ENCODE measurements at places on chromosomes 7 and 10.

- DNase-seq = no peak
These were observed 9.3 kb downstream of the FXYD4 start for GRCh38 chr10:43380610-43381222.

DNA sequence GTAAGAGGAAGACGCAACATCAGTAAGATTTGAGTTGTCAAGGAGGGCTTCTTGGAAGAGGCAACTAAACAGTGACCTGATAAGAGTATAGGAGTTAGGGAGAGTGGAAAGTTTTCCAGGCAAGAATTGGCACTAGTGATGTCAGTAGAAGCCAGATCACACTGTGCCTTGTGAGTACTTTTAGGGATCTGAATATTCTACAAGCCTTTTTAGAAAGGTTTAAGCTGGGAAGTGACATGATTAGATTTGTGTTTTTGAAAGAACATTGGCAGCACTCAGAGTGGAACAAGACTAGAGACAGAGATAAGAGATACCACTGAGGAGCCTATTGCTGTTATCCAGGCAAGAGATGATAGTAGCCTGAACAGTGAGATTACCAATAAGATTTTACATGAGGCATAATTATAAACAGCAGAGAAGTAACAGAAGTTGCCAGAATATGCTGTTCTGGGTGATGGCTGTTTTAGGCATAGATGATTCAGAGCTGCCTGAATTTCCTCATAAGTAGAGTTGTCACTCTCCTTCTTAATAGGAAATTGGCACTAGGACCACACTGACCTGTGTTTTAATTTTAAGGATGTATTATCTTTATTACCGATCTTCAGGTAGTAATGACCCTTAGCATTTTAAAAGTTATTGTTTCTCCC is 45.6 kb downstream of the NHLRC2 start:
- no peak for DNase-seq

DNA sequence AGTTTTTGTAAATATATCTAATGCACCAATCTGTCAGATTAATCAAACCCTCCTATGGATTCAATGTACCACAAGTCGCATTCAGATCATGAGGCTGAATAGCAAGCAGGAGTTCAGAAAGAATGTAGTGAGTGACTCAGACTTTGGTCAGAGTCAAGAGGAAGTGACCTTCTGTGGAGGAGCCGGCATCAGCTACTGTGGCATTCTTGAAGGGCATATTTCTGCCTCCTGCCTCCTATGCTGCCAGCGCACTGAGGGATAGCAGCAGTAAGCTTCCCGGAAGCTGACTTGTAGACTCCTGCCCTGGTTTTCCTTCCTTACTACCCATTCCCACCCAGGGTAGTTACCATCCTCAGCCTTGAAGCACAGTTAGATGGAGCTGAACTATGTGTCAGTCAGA is 867.5 kb downstream of the NRG3 start:
- DNase-seq = no peak

DNA sequence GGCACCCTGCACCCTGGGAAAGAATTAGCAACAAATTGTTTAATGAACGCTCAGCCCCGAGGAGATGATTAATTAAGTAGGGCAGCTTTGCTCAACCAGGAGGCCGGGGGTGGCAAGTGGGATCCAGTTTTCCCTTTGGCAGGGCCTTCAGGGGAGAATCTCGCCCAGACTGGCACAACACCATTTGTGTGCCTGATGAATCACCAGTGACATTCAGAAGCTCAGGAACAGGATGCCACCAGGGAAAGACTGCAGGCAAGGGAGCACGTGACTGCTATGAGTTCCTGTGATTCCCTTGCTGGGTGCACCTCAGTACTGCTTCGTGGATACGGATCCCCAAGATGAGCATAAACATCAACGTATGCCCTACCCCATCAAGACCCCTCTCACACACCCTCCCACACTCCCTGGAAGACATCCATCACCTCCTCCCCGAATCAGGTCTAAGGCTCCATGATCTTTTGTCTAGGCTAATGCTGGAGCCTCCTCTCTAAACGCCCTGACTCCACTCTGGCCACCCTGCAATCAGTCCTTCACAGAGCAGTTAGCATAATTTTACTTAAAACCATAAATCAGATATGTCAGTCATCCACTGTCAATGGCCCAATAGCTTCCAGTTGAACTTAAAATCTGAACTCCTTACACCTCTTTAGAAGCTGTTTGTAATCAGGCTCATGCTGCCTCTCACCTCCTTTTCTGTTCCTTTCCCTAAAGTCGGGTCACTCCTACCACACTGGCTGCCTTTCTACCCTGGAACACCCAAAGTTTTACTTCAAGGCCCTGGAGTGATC is 109.2 kb upstream of the AGK start:
- DNase-seq = no peak

GRCh38 chr7:39269034-39269433 is 291.3 kb downstream of the POU6F2 start:
- DNase-seq = no peak

DNA sequence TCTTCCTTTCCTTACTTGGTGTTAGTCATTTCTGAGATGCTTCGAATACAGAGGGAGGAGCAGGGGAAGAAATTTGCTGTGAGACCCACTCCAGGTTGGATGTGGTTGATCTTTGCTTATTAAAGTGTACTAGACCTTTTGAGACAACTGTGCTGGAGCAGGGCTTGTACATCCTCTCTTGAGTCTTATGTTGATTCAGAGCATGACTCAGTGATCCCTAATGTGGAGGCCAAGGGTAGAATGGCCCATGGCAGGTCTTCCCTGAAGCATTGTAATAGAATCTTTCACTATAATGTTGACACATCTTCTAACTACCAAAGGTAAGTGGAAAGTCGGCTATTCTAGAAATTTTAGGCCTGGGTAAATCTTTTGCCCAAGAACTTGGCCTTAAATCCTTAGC is 17.0 kb upstream of the SFR1 start:
- DNase-seq = no peak

DNA sequence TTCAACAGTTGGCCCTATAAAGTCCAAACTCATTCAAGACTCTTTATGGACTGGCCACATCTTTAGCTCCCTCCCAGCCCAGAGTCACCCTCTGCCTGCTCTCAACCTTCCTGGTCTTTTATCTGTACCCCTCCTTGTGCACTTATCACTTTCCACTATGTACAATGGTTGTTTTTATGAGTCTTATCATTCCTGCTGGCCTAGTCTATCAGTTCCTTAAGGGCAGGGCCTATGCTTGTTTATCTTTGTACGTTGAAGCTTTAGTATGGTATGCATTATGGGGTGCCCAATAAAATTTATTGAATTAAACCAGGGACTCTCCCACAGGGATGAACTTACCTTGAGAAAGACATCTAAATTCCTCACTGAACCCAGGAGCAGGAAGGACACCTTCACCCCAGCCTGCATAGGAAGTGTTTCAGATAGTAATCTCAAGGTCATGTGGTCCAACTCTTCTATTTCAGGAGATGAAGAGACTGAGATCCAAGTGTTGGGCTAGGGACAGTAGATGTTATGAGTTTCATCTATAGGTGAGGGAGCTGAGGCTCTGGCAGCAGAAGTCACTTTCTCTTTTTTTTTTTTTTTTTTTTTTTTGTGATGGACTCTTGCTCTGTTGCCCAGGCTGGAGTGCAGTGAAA is 13.3 kb upstream of the PDCD4 start:
- no peak for DNase-seq

- no peak for DNase-seq
These were observed 634.2 kb upstream of the AUTS2 start for GRCh38 chr7:68964060-68964459.

- no peak for DNase-seq
These were observed 133.4 kb downstream of the FZD1 start for GRCh38 chr7:91397612-91398011.

DNA sequence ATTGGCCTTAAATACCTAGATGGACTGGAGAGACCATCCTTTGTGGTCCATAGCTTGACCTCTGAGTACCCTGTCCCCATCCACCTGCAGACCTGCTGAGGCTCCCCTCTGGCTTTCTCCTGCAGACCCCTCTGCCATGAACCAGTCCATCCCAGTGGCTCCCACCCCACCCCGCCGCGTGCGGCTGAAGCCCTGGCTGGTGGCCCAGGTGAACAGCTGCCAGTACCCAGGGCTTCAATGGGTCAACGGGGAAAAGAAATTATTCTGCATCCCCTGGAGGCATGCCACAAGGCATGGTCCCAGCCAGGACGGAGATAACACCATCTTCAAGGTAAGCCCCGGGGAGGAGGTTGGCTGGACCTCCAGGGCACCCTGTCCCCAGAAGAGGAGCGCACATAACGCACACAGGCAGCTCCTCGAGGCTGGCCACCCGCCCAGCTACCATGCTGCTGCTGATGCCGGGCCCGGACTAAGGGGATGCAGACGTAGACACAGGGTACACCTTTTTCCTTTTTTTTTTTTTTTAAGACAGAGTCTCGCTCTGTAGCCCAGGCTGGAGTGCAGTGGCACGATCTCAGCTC is 4.3 kb downstream of the IRF5 start:
- DNase-seq = no peak

GRCh38 chr7:7766671-7767070 is 48.3 kb upstream of the RPA3 start:
- no peak for DNase-seq

GRCh38 chr7:28815369-28815927 is 142.7 kb downstream of the TRIL start:
- DNase-seq = no peak

GRCh38 chr7:801940-802381 is 30.3 kb upstream of the SUN1 start:
- peak; percentile 81 for DNase-seq

- DNase-seq = no peak
These were observed 451.5 kb upstream of the SORCS1 start for GRCh38 chr10:107616031-107616430.

DNA sequence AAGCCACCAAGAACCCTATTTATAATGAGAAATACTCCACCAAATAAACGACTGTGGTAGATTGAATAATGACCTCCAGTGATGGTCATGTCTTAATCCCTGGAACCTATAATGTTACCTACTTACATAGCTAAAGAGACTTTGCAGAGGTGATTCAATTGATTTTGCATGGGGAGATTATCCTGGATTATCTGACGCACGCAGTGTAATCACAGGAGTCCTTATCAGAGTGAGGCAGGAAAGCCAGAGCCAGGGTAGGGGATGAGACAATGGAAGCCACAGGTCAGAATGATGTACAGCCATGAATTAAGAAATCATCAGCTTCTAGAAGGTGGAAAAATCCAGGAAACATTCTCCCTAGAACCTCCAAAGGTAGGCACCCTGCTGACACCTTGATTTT is 286.4 kb upstream of the SP4 start:
- DNase-seq = no peak

DNA sequence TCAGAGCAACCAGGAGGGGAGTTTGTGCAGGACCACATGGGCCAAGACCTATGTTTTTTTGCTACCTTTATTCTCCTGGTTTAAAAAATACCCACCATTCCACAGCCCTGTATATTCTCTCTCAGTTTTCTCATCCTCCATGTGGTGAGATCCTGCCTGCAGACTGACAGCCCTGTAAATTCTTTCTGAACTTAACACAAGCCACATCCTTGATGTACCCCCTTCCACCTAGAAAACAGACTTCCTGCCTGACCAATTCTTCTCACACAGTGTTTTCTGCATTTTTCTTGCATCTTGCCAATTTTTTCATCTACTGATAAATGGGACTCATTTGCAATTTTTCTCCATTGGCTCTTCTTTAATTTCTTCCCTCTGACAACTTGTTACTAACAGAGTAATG is 78.4 kb downstream of the INSYN2A start:
- DNase-seq = no peak

DNA sequence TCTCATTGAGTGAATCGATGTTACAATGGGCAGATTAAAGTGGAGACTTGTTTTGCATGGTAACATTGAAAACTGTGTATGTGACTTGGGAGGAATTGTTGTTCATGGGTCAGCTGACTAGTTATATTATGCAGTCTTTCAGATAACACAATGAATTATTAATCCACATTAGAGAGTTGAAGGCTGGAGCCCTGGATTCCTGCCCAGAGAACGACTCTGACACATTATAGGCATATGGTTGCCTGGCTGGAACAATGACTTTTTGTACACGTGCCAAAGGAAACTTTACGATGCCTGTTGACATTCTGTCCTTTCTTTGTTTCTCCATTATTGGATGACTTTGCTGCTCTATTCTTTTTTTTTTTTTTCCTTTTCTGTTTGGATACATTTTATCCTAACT is 52.3 kb upstream of the TMEM229A start:
- DNase-seq = no peak

DNA sequence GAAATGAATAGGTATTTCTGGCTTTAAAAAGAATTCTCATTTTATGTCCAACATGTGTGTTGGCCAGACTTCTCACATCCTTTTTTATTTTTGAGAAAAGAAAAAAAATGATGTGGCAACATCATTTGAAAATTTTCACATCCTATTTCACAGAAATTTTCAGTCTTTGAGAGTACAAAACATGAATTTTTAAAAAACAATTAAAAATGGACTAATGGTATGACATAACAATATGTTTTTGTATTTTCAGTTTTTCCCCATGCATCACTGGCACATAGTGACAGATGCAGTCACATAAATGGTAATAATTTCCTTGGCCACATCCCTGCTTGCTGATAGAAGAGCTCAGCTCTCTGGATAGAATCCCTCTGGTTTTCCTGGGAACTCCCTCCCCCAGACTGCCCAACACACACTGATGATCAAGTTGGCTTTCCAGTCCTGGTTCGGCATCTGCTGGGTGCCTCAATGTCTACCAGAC is 188.5 kb upstream of the AGR3 start:
- DNase-seq = no peak

DNA sequence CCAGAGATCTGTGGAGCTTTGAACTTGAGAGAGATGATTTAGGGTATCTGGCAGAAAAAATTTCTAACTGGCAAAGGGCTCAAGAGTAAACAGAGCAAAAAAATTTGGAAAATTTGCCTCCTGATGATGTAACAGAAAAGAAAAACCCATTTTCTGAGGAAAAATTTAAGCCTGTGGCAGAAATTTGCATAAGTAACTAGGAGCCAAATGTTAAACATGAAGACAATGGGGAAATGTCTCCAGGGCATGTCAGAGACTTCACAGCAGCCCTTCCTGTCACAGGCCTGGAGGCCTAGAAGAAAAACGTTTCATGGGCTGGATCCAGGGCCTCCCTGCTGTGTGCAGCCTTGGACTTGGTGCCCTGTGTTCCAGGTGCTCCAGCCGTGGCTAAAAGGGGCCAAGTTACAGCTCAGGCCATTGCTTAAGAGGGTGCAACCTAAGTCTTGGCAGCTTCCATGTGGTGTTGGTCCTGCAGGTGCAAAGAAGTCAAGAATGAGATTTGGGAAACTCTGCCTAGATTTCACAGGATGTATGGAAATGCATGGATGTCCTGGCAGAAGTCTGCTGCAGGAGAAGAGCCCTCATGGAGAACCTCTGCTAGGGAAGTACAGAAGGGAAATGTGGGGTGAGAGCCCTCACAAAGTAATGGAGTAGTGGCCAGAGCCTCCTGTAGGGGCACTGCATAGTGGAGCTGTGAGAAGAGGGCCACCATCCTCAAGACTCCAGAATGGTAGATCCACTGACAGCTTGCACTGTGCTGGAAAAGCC is 8.1 kb downstream of the SEMA3D start:
- DNase-seq = no peak

DNA sequence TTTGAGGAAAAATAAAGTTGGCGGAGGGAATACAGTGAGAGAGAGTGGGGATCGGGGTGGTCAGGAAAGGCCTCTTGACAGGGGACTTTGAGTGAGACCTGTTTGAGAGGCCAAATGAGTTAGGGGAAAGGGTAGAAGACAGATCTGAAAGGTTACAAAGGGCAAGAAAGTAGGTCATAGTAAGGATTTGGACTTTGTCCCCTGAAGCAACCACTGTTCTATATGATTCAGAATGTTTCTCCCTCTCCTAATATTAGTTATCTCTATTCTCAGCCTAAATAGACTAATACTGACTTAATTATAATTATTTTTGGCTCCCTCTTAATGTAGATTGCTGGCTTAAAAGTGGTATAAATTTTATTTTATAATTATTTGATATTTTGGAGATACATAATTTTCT is 88.0 kb downstream of the CTNNA3 start:
- no peak for DNase-seq

- peak; percentile 45 for DNase-seq
These were observed at the start of gene ANKRD22 for GRCh38 chr10:88851706-88852105. Gene ANKRD22, minus strand, starts transcription at chr10:88851844. Its CDS starts 237 bp downstream, at chr10:88851607.

Data from Right ventricle myocardium inferior (tissue), 1 donor.